Stimulated activated CD4-positive, alpha-beta T cell treated with anti-CD3 and anti-CD28 coated beads, Interleukin-12 subunit alpha, Interleukin-12 subunit beta, amount 100 ng/mL, for 24 hours (primary cell): ENCODE measurements at places on chromosomes 16 and 17.

GRCh38 chr16:19289811-19290485 is 4.4 kb downstream of the CLEC19A start:
- no peak for DNase-seq

DNA sequence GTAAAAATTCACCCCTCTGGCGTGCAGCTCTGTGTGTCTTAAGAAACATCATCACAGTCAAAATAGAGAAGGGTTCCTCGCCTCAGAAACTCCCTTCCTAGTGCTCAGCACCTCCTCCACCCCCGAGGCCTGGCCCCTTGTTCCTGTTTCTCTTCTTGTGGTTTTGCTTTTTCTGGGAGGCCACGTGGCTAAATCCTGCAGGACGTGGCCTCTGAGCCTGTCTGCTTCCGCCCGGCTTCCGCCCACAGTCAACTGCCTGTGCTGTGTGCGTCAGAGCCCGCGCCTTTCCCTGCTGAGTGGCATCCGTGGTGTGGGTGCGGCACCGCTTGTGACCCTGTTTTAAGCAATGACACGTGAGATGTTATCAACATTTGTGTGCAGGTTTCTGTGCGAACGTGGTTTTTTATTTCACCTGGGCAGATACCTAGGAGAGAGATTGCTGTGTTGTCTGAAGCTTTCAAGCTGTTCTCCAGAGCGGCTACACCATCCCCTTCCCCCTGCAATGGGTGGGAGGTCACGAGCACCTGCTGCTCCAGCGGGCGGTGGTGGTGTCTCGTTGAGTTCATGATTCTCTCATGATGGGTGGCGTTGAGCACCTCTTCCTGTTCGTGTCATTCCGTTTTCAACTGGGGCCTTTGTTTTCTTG is 21.7 kb downstream of the ACSF3 start:
- peak; percentile 75 for DNase-seq

DNA sequence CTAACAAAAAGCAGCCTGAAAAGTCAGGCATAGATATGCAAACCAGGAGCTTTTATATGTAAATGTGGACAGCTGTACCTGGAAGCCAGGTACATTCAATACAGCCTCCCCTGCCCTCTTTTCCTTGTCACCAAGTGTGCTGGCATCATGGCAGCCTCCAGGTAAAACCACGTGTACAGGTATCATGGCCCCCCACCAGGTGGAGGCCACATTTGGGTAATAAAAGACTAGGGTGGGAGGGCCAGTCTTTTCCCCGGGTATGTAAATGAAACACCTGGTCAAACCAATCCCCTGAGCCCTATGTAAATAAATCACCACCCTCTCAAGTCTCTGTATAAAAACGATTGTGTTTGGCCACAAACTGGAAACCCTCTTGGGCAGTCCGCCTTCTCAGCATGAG is 226.4 kb upstream of the GOT2 start:
- DNase-seq: no peak

DNA sequence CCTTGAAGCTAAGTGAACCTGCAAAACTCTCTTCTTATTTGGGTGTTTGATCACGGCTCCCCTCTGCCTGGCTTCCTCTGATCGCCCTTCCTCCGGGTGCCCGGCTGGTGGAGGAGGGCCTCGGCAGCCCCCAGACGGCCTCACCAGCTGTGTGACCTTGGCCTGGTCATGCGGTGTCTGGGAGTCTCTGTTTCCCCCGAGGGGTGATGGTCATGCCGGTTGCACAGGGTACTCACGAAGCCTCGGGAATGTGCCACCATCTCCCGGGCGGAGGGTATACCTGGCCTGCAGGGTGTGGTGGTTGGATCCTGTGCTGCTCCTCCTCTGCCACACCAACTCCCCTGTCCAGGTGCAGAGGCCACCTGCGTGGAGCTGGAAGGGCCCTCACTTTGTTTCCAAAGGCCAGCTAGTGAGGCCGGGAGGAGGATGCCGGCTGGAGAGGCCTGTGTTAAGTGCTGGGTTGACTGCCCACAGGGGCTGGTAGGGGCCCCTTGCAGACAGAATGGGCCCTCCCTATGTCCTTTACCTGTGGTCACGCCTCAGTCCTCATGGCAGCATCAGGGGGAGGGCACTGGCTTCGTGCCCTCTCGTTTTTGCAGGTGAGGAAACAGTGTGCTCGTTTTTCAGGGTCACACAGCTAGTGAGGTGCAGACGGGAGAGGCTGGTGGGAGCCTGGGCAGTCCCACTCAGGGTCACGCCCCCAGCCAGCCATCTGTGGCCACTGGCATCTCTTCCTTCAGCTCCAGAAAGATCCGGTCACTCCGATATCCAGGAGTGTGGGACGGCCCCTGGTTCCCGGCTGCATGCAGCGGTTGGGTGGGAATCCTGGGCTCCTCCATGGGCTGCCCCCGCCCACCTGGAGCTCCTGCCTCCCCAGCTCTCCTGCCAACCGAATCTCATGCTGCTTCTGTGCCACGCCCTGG is 148.5 kb upstream of the GSE1 start:
- no peak for DNase-seq

GRCh38 chr16:78057803-78058564 is 35.6 kb downstream of the CLEC3A start:
- no peak for DNase-seq

DNA sequence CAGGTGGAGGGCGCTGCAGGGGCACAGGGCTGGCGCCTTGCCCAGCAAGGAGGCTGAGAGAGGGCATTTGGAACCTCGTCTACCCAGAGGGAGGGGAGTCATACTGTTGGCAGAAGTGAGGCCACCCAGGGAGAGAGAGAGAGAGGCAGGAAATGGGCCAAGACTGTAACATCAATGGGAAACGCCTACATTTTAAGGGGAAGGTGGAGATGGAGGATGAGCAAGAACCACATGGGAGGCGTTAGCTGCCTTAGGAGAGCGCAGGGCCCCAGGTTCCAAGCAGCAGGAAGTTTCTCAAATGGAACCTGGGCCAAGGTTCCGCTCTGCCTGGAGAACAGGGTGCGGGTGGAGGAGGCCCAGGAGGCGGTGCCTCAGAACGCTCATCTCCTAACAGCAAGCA is 2.7 kb upstream of the WFDC1 start:
- DNase-seq: no peak

- DNase-seq: no peak
Measured at GRCh38 chr17:60073621-60074020, 5.1 kb downstream of the HEATR6 start.

DNA sequence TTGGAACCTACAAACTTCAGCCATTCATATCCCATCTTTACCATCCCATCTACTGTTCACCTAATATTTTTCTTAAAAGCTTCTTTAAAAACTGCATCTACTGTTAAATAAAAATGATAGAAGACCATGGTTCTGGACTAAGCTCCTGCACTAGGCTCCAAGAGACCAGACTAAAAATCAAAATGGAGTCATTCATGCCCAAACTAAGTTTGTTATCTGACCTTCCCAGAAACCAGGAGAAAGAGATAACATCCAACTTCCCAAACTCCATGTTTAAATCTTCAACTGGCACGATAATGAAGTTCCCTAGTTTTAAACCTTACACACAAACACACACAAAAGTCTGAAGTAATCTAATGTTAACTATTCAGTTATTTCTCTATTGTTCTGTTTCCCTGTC is 13.8 kb downstream of the DCUN1D3 start:
- DNase-seq: no peak

DNA sequence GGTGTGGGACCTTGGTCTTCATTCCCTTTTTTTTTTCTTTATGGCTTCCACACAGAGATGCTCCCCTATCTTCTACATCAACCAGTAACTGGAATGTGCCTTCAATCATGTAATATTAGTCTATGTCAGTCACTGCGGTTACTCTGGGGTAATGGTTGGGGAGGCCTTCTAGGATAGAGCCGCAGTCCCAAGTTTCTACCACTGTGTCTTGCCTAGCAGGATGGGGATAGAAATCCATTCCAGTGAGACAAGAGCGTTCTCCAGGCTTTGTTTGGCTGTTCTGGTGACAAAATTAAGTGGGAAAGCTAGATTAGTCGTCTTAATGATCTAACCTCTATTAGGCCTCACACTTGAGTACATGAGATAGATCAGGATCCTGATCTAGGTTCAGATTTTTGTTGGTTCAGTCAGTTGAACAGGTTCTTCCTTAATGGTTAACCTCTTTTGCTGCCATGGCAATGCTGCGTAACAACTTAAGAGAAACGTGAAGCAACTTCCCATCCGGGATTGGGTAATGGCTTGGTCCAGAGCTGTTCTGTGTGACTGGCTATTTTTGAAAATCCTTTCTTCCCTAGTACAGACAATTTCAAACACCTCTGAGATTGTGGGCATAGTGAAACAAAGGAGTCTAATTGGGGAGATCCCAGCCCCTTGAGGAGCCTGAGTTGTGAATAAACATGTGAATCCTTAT is 8.7 kb downstream of the MSL1 start:
- no peak for DNase-seq

GRCh38 chr16:53816211-53816836 is 112.4 kb downstream of the FTO start:
- no peak for DNase-seq

GRCh38 chr17:39599665-39600231 is 8.0 kb downstream of the NEUROD2 start:
- DNase-seq: no peak

GRCh38 chr17:57892820-57893595 is 43.2 kb upstream of the MRPS23 start:
- no peak for DNase-seq

- no peak for DNase-seq
Measured at GRCh38 chr17:73706858-73707257, 62.6 kb upstream of the SDK2 start.

GRCh38 chr16:66475232-66475631 is 48.1 kb downstream of the BEAN1 start:
- DNase-seq: no peak

DNA sequence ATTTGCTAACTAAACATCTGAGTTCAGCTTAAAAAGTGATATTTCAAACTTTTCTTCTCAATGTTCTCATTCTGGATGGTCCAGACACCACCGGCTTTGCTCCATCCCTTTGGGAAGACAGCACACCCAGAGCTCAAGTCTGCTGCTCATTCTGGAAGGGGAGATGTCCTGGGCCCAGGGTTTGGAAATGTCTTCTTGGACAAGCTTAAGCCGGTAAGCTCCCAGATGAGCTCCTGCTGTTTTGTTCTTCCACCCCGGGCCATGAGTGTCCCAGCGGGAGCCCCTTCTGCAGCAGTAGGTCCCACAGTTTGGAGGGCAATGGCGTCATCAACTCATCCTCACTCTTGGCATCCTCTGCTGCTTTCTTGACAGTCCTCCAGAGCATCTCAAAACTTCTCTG is 105.2 kb downstream of the TMEM100 start:
- DNase-seq: no peak

- no peak for DNase-seq
Measured at GRCh38 chr17:81096741-81097133, 61.8 kb downstream of the BAIAP2 start.

- DNase-seq: no peak
Measured at GRCh38 chr16:46746821-46747776, 1.0 kb downstream of the MYLK3 start.

GRCh38 chr17:68288375-68288774 is 2.6 kb downstream of the SLC16A6 start:
- no peak for DNase-seq

DNA sequence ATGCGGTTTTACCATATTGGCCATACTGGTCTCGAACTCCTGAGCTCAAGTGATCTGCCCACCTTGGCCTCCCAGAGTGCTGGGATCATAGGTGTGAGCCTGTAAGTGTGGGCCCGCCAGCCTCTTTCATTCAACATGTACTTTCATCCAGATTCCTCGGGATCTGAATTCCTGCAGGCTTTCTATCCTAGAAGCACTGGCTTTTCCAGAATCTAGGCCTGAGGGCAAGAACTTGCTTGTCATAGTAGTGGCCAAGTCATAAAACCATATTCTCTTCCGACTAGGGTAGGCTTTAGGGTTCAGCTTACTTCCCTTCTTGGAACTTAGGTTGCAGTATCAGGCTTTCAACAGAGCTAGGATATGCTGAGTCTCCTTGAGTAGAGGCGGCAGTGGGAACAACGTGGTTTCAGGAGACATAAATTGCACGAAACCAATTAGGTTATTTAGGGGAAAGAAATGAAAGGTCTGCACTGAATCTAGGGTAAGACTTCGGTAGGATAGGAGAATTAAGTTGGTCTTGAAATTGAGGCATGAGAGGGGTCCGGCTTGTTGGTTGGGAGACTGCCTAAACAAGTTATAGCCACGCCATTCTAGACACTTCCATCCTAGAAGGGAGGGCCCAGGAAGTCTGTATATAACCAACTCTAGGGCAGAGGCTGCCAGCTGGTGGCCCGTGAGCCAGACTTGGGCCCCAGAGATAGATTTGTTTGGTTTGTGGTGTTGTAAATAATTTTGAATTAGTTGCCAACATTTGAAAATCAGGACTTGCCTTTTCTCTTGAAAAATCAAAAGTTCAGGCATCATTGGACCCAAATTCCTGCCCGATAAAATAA is 15.6 kb downstream of the SLC7A6 start:
- DNase-seq: no peak

- no peak for DNase-seq
Measured at GRCh38 chr17:39979893-39980350, 685 bp upstream of the PSMD3 start.

DNA sequence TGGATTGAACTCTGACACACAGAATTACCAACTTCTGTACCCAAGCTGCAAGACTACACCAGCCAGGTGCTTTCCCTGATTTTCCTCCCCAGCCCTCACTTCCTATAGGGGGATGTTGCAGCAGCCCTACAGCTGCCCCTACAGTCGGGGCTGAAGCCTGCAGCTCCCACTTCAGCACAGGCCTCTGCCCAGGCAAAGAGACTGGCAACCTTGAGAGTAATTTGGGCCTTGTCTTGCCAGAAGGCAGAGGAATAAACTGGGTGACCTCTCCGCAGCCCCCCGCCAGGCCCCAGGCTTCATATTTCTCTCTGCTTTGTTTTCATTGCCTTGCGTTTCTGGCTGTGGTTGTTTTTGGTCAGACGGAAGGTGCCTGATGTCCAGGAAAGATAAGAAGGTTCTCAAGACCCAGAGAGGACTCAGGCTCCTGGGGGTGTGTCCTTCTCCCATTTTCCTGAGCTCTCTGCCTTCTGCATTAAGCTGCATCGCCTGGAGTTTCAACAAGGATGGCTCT is 32.0 kb downstream of the SLC6A4 start:
- no peak for DNase-seq

DNA sequence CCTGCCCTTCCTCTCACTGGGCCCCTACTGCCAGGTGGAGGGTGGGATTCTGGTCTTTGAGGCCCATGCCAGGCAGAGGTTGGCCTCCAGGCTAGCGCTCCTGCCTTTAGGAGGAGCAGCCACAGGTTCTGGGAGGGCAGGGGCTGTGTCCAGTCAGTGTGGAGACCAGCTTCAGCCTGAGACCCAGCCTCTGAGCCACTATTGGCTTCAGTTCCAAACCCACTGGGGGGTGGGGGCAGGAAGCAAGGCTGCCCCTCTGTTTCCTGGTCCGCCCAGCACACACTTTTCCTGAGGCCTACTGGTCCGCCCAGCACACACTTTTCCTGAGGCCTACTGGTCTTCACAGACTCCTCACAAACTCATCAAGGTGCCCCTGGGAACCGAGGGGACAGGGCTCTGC is 16.4 kb downstream of the SLC5A10 start:
- no peak for DNase-seq
